ENCODE measurements at places on chromosomes 3 and 15. TPM values are rescaled to one million over a fixed set of nuclear protein-coding genes. Genes with fewer than 3 reads are reported as not detected.

Gene SAXO2
- total RNA-seq, result 5.1 TPM

Gene SNX22
- total RNA-seq, result 0.36 TPM

Gene B3GNT5
- 10.0 TPM for total RNA-seq

Gene OR4F15
- not detected for total RNA-seq

Gene SCN5A
- total RNA-seq, result 2.0 TPM

Gene TNNC1
- 4.7 TPM for total RNA-seq

Gene GOLGA8G
- total RNA-seq, result not detected

Gene MITF
- total RNA-seq, result 30.5 TPM

Gene P4HTM
- total RNA-seq, result 22.0 TPM

Gene VIPR1
- total RNA-seq, result 3.2 TPM

Gene PARP3
- total RNA-seq, result 11.6 TPM

Gene LRRC49
- 15.2 TPM for total RNA-seq

Gene REC114
- total RNA-seq, result not detected

Gene IL17RD
- 4.3 TPM for total RNA-seq

Gene PRSS50
- not detected for total RNA-seq

Gene CYP19A1
- 3.2 TPM for total RNA-seq

Gene IMPG2
- 0.39 TPM for total RNA-seq

Gene PRICKLE2
- total RNA-seq, result 42.1 TPM

Gene MED12L
- total RNA-seq, result 1.1 TPM

Gene CAV3
- not detected for total RNA-seq

Gene C3orf80
- total RNA-seq, result 0.49 TPM

Gene TMEM158
- total RNA-seq, result 3.0 TPM

Gene CP
- 225 TPM for total RNA-seq

Gene CLRN1
- not detected for total RNA-seq

Gene ADGRG7
- total RNA-seq, result 0.51 TPM

Gene SLC24A1
- total RNA-seq, result 13.5 TPM

Gene ROPN1
- not detected for total RNA-seq

Gene CKMT1B
- total RNA-seq, result not detected

Gene CSPG5
- total RNA-seq, result 7.0 TPM

Gene CDHR4
- 0.26 TPM for total RNA-seq

Gene KNG1
- not detected for total RNA-seq

Gene CAPN3
- 22.6 TPM for total RNA-seq

Gene STXBP5L
- total RNA-seq, result 0.16 TPM

Gene DPPA4
- not detected for total RNA-seq

Gene PTX3
- total RNA-seq, result 68.2 TPM

Gene MCTP2
- total RNA-seq, result 7.7 TPM

Gene CATSPER2
- 7.0 TPM for total RNA-seq

Gene KBTBD13
- 1.5 TPM for total RNA-seq

Gene RETNLB
- total RNA-seq, result not detected

Gene DAPK2
- 6.0 TPM for total RNA-seq

Gene KCNMB3
- total RNA-seq, result 6.2 TPM

Measured in aorta (tissue), 5 donors.